ENCODE measurements at places on chromosomes 1 and 21.

- DNase-seq, result no peak
These were observed 120.1 kb downstream of the CLIC6 start for GRCh38 chr21:34788879-34789278.

- DNase-seq, result no peak
These were observed 3.3 kb downstream of the SOX13 start for GRCh38 chr1:204075890-204076846.

- DNase-seq, result peak; percentile 62
These were observed 45.6 kb downstream of the SRRM1 start for GRCh38 chr1:24688621-24689195.

DNA sequence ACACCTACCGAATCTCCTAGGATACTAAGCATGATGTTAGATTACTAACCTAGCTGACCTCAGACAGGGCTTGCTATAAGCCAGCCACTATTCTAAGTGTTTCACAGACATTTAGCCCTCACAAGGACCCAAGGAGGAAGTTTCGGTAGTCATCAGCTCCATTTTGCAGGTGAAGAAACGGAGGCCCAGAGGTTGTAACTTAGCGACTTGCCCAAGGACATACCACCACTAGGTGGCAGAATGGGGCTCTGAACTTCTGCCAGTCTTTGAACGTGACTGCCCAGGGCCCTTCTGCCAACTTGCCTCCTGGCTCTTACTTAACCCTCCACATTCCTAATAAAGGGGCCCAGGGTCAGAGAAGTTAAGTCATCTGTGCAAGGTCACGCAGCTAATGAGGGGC lies 283.5 kb downstream of the C1orf94 start:
- DNase-seq, result peak; percentile 3

Measured in DMS 273 treated with DMSO at 0.1 percent for 48 hours (cell line).